Daoy (cell line): ENCODE measurements at places on chromosomes 12 and 14.

DNA sequence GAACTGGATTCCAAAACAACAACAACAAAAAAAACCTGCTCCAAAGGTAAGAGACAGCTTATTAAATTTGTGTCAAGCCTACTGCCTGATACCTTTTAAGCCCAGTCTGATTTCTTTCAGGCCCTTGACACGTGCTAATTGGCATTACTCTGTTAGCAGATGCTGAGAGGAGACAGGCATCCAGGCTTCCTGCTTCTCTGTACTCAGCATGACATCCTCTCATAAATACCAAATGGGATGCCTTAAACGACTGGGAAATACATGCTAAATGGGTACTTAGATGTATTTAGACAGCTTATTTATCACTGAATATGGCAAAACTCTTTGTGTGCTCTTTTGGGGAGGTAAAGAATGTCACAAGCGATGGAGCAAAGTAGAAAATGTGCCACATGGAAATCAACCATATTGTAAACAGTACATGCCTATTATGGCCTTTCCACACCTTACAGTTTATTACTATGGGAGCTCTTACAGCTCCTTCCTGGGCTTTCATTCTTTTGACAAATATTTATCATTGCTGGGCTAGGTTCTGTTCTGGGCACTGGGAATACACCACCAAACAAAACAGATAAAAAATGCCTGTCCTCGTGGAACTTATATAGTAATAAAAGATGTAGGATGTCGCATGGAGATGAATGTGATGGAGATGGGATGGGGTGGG is 11.5 kb upstream of the PCED1B start:
- no peak for DNase-seq

DNA sequence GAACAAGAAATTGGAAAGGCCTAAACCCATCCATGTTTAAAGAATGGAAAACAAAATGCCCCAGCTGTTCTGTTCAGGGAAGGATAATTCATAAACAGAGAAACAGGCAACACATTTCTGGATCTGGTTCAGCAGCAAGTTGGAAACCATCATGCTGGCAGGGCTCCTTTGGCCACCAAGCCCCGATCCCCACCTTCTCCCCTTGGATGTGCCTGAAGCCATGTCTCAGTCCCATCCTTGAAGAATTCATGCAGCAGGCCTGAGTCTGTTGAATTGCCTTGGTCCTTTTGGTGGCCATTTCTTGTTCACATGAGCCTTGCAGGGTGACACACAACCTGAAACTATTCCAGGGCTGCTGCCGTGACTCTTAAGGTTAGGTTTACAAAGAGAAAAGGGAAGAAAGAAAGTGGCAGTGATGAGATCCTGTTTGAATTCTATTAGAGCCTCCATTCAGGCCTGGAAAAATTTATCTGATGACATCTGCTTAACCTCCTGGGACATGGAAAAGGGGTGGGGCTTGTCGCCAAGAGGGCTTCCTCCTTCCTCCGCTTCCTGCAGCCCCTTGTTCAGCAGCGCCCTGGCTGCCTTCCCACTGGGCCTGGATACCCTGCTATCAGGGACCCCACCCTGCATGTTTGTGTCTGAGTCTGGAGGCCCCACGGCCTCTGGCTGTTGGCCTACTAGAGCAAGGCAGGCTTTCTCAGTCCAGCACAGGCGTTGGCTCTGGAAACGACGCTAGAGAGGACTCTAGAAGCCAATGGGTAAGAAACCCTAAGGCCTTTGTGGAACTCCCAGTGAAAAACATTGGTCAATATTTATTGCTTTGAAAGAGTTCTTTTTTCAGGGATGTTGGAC is 341.9 kb downstream of the C12orf75 start:
- no peak for DNase-seq

GRCh38 chr14:101250336-101250947 is 310.9 kb upstream of the DIO3 start:
- peak; percentile 4 for DNase-seq

DNA sequence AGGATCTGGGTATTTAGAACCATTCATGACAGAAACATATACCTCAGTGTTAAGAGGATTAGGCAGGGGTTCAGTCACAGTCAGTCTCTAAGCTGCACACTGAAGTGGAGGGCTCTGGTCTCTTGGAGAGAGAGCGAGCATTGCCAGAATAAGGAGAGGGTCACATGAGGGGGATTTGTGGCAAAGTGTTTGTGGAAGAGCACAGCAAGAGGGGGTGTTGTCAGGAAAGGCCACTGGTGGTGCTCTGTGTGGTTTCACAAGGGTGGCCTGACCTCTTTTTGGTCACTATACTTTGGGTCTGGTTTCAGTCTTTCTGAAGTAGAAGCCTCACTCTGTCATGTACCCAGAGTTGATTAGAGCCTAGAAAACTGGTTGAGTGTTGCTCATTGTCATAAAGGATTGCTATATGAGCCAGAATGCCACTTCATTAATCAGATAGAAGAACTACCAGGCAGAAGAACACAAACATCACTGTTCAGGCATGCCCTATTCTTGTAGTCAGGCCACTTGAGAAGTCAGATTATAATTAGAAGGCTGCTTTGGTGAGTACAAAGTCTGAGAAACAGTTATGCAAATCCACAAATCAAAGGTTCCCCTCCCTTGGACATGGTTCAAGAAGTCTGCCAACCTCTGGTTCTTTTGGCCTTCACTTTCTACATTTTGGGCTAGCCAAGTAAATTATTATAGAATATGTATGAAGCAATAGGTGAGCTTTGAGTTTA is 8.4 kb downstream of the TMEM19 start:
- DNase-seq: no peak

DNA sequence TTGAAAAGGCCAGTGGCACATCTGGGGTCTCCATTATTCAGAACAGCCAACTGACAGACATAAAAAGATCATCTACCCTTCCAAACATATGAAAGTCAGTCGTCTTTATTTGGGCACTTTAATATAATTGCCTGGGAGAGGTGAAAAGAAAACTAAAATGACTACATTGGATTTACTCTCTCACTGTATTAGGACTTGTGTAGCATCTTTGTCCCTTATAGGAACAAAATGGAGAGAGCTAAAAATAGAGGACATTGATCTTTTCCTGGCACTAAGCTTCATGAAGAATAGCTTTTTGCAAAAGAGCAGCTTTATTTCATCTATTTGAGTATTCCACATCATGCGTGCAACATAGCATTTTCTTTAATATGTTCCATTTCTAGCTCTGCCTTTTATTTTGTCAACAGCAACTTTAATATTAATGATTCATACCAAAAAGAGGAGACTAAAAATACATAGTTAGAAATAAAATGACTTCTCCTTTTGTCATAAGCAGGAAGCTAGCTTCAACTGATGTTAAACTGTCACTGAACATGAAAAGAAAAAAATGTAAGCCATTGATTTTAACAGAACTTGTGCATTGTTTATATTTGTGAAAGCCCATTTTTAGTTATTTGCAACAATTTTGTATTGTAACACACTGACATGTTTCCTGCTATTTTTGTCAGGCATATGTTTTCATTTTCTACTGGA is 254.6 kb downstream of the SEC23A start:
- DNase-seq: no peak

DNA sequence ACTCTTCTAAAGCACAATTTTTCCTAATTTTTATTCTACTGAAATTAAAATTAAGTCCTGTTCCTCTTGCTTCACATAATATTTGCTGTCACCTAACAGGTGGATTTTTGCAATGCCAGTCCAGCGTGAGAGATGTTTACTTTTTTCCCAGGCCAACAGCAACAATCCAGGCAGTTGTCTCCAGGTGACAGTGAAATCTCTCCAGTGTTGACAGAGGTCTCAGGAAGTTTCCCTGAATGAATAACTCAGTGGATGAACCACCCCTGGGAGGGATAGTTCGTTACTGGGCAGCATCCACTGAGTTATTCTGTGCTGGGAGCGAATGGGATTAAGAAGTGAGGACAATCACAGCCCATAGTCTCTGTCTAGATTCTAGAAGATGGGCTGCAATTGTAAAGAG is 7.1 kb upstream of the NT5DC3 start:
- DNase-seq: no peak

GRCh38 chr14:52103416-52103815 is 34.6 kb upstream of the NID2 start:
- DNase-seq: no peak

GRCh38 chr12:132143336-132144071 is 615 bp downstream of the DDX51 start:
- DNase-seq: no peak

DNA sequence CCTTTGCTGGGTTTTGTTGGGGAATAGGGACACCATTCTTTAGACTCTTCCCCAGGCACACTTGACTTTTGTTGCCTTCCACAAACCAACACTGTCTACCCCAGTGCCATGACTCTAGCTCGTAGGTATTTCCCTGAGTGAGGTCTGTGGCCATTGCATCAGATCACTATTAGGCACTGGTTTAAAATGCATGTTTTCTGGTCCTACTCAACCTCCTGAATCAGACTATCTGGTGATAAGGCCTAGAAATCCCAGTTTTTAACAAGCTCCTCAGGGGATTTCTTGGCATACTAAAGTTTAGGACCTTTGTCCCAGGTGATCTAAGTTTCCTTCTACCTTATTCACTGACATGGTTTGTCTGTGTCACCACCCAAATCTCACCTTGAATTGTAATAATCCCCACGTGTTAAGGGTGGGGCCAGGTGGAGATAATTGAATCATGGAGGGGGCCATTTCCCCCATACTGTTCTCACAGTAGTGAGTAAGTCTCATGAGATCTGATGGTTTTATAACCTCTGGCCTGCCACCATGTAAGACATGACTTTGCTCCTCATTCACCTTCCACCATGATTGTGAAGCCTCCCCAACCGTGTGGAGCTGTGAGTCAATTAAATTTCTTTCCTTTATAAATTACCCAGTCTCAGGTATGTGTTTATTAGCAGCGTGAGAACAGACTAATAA is 87.8 kb upstream of the PSMC1 start:
- peak; percentile 67 for DNase-seq

DNA sequence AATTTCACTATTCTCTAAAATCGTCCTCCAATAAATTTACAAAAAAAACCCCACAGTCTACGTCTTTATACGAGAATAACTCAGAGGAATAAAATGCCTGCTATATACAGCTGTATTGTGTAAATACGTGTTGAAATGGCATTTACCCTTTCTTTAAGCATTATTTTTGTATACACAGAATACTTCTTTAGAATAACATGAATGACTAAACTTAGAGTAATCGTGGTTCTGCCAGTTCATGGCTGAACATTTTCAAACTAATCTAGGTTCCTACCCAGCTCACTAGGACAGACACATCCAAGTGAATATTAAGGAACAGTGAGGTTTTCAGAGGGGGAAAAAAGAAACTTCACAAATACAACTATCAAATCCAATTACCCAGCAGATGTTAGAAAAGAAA is 24.6 kb downstream of the DICER1 start:
- no peak for DNase-seq

- DNase-seq: no peak
These were observed 57.6 kb upstream of the DDX11 start for GRCh38 chr12:31016057-31016456.

DNA sequence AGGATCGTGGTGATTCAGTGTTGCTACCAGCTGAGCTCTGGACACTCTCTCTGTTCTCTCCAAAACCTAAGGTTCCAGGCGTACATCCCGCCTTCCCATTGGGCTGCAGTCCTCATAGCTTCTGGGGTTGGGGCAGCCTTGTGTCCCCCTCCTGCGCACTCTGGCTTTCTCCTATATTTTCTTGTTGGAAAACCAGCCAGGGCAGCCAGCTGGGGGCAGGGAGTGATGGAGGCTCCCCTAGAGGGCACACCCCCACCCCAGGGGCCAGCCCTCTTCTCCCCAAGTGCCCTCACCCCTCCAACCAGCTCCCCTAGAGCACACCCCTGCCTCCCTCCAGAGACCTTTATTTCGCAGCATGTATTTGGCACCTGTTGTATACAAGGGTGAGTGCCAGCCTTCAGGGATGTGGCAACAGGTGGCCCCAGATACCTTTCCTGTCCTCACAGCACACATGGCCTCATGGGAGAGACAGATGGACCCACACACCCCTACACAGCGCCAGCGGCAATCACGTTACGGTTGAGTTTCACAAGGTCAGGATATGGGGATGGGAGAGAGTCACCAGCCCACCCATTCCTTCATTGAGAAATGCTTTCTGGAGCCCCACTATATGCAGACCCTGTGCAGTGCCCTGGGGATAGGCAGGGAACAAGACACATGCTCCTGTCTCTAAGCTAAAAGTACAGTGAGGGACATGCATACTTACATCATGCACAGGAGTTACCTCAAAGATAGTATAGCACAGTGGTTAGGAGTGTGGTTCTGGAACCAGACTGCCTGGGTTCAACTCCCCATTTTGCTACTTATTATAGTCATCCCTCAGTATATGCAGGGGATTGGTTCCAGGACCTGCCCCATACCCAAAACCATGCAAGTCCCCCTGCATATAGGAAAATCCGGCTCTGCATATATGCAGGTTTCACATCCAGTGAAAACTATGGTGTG is 141.1 kb downstream of the PHETA1 start:
- no peak for DNase-seq

DNA sequence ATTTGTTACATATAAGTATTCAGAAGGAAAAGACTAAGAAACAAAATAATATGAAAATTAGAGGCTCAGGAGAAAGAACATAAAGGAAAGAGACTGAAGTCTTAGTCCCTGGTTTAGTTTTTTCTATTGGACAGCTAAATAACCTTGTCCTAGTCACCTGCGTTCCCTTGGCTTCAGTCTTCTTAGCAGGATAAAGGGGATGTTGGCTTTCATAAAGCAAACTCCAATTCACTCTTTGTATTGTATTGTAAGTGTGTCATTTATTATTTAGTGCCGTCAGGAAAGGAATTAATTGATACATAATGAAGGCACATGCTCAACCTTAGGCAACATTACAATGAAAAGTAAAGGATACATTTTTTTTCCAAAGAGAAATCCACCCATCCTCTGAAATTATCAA is 190.3 kb upstream of the PPFIA2 start:
- DNase-seq: no peak

- no peak for DNase-seq
These were observed 129.2 kb downstream of the PCNX1 start for GRCh38 chr14:71036433-71036832.

GRCh38 chr14:36423430-36423829 is 96.6 kb downstream of the NKX2-1 start:
- no peak for DNase-seq

- peak; percentile 55 for DNase-seq
These were observed 39.9 kb downstream of the BCL11B start for GRCh38 chr14:99231850-99232713.

GRCh38 chr12:76936275-76937193 is 57.7 kb upstream of the CSRP2 start:
- DNase-seq: no peak

GRCh38 chr12:95859344-95859816 is 628 bp downstream of the SNRPF start:
- peak; percentile 56 for DNase-seq

DNA sequence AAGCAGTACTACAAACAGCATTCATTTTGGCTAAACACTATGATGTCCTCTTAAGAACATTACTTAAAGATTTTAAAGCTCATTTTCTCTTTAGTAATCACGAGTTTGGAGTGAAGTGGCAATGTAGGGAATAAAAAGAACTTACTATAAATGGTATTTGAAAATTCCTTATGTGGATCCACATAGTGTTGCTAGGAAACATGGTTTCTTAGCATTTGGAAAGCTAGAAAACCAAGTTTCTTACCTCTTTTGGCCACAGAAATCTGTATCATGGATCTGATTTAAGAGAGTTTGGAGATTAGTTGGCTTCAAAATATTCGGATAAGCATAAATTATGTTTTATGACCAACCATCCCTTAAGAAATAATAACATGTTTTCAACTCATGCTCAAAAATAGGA is 337.7 kb upstream of the GARIN6 start:
- no peak for DNase-seq
